ENCODE measurements at places on chromosomes 11 and 22. TPM values are rescaled to one million over a fixed set of nuclear protein-coding genes. Genes with fewer than 3 reads are reported as not detected.

DNA sequence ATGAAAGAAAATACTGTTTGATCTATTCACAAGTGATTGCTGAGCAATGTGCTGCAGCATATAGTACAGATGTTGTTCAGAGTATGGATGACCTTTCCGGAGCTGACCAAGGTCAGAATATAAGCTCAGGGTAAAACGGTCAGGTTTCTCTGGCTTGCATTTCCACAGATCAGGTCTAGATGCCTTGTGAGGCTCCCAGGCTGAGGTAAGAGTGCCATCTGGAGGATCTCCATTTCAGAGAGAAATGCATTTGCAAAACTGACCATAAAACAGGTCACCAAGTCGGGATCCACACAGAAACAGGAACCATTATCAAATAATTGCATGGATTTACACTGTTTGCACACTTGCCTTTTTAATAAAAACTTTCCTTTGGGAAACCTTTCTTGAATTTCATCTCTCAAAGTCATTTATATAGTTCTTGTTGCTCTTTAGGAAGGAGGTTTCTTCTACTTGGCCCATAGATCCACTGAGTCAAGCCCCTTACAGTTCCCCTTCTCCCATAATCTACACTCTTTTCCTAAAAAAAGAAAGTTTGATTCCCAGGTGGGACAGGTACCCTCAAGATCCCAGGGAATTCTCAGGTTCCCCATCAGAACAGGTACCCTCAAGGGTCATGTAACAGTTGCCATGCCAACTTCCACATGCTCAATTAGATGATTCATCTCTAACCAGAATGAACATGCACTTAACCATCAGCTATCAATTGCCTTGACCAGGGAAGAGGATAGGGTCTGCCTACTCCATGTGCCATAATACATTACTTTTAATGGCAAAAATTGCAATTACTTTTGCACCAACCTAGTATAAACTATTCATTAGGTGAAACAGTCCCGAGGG lies 25.0 kb upstream of the TMPRSS5 start:
- no peak overlapping the region for H3K4me3 ChIP-seq
- peak; percentile 31 for DNase-seq
- H3K4me1 ChIP-seq = peaks cover 8% of the 10 kb centered on the region
- peaks cover 2% of the 10 kb centered on the region for H3K27me3 ChIP-seq

DNA sequence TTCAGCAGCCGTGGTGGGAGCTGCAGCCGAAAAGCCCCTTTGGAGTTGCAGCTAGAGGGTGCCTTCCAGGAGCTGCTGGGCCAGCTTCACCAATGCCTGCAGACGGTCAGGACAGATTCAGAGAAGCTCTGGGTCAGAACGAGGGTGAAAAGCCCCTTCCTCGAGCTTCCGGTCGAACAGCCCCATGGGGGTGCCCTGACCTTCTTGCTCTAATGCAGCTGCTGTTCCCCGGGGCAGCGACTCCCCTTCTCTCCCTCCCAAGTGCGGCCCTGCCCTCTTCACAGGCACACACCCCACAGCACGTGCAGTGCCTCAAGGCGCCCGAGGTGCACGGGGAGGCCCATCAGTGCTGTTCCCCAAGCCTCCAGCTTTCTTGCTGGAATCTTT lies 9.6 kb upstream of the IFITM3 start:
- H3K36me3 ChIP-seq = no peaks in the 10 kb centered on the region
- no peaks in the 10 kb centered on the region for H3K27me3 ChIP-seq
- H3K4me1 ChIP-seq = peaks cover 36% of the 10 kb centered on the region
- DNase-seq = no peak
- H3K27ac ChIP-seq = no peak overlapping the region

- DNase-seq = no peak
- H3K36me3 ChIP-seq = no peaks in the 10 kb centered on the region
- H3K4me1 ChIP-seq = no peaks in the 10 kb centered on the region
- no peak overlapping the region for H3K27ac ChIP-seq
- no peak overlapping the region for H3K4me3 ChIP-seq
Measured at GRCh38 chr11:112368381-112368780, 107.7 kb upstream of the PLET1 start.

DNA sequence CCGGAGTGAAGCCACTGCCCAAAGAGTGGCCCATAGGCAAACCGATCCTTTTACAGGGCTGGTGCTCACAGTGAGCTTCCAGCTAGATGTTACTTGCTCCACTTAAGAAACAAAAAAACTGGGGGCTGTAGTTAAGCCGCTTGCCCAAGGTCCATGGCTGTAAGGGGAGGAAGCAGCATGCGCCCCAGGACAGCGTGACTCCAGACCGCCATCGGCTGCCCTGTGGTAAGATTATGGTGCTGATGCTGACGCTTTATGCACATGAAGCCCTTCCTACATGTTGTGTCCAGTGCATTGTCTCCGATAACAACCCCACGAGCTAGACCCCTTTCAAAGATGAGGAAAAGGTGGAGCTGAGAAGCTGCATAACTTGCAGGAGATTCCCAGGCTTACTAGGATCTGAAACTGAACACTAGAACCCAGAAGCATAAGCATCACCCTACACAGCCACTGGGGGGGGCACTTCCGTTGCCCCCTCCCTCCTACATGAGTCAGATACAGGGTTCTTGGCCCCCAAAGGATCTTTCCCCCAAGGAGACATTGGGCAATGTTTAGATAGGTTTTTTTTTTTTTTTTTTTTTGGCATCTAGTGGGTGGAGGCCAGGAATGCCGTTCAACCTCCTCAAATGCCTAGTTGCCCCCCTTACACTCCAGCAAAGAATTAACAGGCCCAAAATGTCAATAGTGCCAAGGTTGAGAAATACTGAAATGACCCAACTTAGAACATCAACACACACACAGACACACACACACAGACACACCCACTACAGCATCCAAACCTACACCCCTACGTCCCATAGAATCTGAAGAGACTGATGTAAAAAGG lies 53.9 kb downstream of the MN1 start:
- no peak overlapping the region for H3K27ac ChIP-seq
- no peak for DNase-seq
- no peaks in the 10 kb centered on the region for H3K36me3 ChIP-seq

DNA sequence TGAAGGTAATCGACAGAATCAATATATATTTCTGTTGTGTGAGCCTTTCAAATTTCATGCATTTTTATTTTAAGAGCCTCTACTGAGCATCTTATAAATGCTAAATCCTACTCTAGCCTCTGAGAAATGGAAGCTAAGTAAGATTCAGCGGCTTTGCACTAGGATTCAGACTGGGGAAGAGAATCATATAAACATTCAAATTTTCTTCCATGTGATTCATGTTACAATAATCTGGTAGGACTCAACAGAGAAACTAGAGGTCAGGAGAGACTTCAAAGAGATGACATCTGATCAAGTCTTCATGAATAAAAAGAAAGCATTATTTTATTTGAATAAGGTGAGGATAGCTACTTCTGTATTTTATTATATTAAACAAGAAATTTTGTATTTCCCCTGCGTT lies 538.9 kb downstream of the DLG2 start:
- no peak for DNase-seq
- no peaks in the 10 kb centered on the region for H3K36me3 ChIP-seq
- H3K4me1 ChIP-seq = no peaks in the 10 kb centered on the region
- no peak overlapping the region for H3K4me3 ChIP-seq
- H3K27me3 ChIP-seq = peaks cover 1% of the 10 kb centered on the region
- no peak overlapping the region for H3K27ac ChIP-seq

Gene HTR3A
- not detected for total RNA-seq

Gene MMP12
- total RNA-seq = not detected

GRCh38 chr11:75214411-75214821 lies 26.2 kb upstream of the TPBGL start:
- H3K4me3 ChIP-seq = peak overlapping the region; percentile 35
- peaks cover 6% of the 10 kb centered on the region for H3K4me1 ChIP-seq
- peak; percentile 96 for DNase-seq
- peaks cover 6% of the 10 kb centered on the region for H3K27me3 ChIP-seq
- H3K36me3 ChIP-seq = no peaks in the 10 kb centered on the region

DNA sequence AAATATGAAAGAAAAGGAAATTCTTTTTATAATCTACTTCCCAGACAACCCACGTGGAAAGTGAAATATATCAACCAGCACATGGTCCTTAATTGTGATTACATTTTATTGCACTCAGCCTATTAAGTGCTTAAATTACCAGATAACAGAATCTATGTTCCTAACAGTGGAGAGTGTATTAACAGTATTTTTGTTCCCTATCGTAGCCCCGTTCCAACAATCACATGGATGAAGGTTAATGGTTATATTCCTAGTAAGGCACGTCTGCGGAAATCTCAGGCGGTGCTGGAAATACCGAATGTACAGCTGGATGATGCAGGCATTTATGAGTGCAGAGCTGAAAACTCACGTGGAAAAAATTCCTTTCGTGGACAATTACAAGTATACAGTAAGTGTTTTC lies 626.1 kb upstream of the ARHGAP42 start:
- no peaks in the 10 kb centered on the region for H3K36me3 ChIP-seq
- no peak overlapping the region for H3K27ac ChIP-seq
- DNase-seq = no peak

Gene PIH1D2
- total RNA-seq = 2.5 TPM

Gene APOBEC3H
- not detected for total RNA-seq

Gene UCP3
- total RNA-seq = 1.6 TPM

All from endothelial cell (in vitro differentiated cells).